Esophagus squamous epithelium (tissue), 5 donors: ENCODE measurements at places on chromosomes 3 and 15.

DNA sequence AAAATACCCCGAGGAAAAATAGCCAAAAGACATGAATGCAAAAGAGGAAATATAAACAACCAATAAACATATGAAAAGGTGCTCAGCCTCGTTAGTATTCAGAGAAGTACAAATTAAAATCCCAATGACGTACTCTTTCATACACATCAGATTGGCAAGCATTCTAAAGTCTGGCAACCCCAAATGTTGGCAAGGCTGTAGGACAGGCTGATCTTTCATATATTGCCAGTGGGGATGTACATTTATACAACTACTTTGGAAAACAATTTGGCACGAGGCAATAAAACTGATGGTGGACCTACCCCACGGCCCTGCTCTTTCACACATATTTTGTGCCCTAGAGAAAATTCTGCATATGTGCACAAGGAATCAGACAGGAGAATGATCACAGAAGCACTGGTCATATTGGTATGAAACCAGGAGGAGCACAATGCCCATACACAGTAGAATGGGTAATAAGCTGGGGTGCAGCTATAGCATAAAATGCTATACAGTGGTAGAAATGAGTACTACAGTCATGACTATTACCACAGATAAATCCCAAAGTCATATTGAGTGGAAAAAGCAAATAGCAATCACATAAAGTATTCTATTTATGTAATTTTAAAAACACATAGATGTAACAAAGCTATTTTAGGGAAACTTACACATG, 176.0 kb upstream of the SLC24A5 start:
- DNase-seq: no peak

DNA sequence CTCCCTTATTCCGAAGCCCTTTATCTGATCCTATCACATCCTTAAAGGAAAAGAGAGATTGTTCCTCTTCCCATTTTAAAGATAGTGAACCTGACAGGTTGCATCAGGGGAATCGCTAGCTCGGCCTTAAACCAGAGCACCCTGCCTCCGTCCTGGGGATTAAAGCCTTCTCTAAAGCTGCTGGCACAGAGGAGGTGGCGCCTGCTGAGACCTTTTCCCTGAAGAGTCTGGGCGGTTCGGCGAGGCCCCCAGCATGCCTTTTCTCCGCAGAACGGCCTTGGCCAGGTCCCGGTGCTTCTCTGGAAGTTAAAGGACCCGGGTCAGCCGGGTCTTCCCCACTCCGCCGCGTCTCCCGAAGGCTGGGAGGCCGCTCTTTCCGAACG, 593 bp downstream of the FAM219B start:
- no peak for DNase-seq

DNA sequence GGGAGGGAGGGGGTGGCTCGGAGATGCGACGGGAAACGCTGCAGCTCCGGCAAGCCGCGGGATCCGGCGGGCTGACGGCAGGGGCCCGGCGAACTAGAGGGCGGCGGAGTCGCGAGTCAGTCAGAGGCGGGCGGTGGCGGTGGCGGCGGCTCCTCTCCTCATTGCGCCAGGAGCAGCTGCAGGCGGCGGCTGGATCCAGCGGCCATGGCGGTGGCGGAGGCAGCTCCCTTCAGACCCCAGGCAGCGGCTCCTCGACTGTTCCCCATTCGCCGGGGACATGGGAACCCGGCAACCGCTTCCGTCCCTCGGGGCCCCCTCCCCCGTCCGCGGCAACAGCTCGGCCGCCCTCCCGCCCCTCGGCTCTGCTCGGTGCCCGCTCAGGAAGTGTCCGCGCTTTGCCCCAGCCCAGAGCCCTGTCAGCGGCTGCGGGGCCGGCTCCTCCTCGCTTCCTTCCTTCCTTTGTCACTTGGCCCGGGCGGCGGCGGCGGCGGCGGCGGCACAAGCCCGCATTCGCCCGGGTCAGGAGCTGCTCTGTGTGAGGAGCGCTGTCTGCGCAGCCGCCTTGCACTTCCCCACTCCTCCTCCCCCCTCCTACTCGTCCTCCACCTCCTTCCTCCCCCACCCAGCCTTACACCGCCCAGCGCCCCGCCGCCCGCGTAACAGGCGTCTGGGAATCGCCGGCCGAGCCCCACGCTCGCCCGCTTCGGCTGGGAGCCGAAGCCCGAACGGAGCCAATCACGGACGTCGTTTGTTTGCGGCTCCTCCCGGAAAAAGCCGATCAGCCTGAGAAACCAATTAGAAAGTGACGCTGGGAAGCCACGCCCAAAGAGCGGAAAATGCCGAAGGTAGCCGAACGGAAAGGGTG, at the start of gene GSK3B:
Gene GSK3B (minus strand): TSS at position 537 of the 865 bp plus-strand sequence. CDS start 1,013 bp downstream, outside the sequence.
- DNase-seq: peak; percentile 99

- no peak for DNase-seq
Observed at GRCh38 chr3:108552267-108553159, 36.7 kb downstream of the CIP2A start.

- no peak for DNase-seq
Observed at GRCh38 chr15:51390241-51390965, 48.9 kb downstream of the GLDN start.

DNA sequence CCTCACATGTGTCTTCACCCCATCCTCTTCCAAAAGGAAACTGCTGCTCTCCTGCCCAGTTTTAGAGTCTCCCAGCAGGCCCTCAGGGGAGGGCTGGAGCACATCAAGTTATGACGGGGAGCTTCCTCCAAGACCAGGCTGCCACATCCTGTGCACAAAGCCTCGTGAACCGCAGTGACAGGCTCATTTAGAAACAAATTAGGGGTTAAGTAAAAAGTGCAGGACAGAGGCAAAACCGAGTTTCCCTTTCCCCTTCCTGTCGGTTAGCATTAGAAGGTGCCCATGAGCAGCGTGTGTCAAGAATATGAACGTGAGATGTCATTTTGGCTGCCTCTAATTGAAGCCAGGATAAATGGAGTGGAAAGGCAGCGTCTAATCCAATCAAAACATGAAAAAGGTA, 199.7 kb downstream of the ARRDC4 start:
- DNase-seq: no peak

GRCh38 chr15:88747111-88747510, 56.1 kb upstream of the ACAN start:
- no peak for DNase-seq

- no peak for DNase-seq
Observed at GRCh38 chr3:72384602-72385001, 463.6 kb downstream of the SHQ1 start.

GRCh38 chr15:32888221-32888761, 170.5 kb downstream of the GREM1 start:
- no peak for DNase-seq

GRCh38 chr15:88454236-88454635, 13.0 kb downstream of the MRPL46 start:
- DNase-seq: no peak

DNA sequence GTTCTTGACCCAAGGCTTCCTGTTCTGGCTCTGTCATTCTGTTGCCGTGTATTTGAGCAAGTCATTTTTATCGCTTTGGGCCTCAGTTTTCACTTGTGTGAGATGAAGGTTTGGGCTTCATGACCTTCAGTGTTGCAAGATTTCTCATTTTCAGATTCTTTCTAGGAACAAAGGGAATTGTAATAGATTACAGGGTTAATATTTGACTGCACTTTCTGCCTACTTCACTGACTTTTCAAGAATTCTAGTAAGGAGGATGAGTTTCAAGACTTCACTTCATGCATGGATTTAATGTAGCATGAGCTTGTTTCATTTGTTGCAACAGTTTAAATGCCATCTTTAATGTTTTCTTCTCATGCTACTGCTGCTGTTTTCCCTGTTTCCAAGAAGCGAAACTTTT, 226.5 kb downstream of the NLGN1 start:
- no peak for DNase-seq

DNA sequence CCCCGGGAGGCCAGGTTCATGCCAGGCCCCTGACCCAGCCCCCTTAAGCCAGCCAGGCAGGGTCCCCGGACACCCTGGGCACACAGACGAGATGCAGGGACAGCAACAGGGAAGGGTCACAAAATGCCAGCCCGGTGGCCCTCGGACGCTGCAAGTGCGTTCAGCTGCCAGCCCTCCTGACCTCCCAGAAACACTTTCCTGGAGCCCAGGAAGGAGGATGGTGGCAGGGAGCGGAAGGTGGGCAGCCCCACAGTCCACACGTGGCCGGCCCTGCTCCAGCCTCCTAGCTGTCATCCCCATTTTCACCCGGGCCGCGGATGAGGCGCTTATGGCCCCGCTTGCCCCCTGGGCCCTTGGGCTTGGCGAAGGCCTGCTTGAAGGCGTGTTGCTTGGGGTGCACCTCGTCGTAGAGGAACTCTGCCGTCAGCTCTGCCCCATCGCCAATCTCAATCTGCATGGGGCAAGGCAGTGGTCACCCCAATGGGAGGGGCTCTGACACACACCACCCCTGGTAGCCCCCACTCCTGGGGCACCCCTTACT, 3.4 kb upstream of the TLR9 start:
- DNase-seq: no peak

- DNase-seq: no peak
Observed at GRCh38 chr3:41598402-41599126, 363.3 kb downstream of the ULK4 start.

- no peak for DNase-seq
Observed at GRCh38 chr3:62615258-62615849, 242.0 kb upstream of the FEZF2 start.

DNA sequence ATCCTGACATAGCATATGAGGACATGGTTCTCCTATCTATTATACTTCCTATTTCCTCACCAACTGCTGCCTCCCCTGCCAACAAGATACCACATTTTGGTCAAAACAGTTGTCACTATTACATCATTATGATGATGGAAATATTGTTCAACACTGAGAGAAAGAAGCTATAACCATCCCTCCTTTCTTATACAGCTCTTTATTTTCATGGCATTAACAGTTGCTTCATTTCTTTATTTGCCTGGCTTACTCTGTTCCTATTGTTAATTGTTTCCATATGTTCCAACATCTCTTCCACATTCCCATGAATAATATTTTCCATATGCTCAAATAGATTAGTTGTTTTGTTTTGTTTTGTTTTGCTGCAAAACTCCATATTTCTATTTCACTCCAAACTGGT, 40.8 kb upstream of the FILIP1L start:
- no peak for DNase-seq

DNA sequence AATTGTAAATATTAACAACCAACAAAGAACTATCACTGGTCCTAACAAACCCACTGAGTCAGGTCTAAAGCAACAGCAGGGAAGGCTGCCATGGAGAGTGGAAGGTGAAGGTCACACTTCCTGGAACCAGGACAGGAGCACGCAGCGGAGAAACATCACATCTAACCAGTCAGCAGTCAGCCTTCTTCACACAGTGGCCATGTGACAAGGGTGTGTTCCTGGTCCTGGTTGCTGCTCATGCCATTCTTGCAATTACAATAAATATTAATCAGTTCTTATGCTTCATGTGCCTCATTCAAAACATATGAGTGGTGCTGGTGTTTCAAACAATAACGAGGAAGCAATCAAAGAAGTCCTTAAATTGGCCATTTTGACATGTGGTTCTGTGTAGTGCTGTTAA, 162.8 kb downstream of the ARRDC4 start:
- no peak for DNase-seq
